Activated T-helper 1 cell treated with anti-CD3 and anti-CD28 coated beads, Interleukin-12 subunit alpha, Interleukin-12 subunit beta, Interleukin-2, Interleukin-4 antibody, amounts not matched to agents 30 ng/mL and 10 ng/mL and 1 ng/mL, durations not matched to agents 14 hours and 24 hours and 36 hours (primary cell): ENCODE measurements at places on chromosomes 11 and 22. TPM values are rescaled to one million over a fixed set of nuclear protein-coding genes. Genes with fewer than 3 reads are reported as not detected.
A peak's percentile ranks its signal among the peaks of the same experiment; 100 is the strongest.

DNA sequence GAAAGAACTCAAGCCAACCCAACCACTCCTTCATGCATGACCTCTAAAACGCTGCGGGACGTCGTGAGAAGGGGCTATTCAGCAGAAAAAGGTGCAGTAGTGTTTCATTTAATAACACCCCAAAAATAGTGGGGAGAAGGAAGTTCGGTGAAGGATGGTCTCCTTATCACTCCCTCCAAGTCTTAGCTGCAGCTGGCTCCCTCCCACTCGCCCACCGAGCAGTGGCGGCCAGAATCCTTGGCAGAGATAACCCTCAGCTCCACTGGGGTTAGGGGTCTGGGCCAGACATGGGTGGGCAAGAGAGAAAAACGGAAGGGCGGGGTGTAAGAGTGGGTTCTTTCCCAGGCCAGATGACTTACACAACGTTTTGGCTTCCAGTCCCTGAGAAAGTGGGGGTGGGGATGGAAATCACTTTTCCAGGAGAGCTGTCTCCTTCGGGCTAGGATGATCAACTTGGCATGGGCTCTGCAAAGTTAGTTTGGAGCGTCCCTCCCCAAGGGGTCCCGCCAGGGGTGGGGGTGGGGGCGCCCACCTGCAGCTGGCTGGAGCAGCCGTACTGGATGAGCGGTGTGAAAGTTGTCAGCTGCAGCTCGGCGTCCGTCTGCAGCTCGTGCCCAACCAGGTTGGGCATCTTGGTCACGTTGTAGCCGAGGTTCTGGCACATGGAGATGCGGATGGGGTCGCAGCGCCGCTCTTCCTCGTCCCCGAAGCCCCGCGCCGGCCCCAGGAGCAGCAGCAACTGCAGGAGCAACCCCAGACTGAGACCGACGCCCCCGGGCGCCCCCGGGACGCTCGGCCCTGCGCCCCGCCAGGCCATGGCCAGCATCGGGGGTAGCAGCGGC lies 705 bp downstream of the FZD4 start:
- DNase-seq, result no peak
- H3K27ac ChIP-seq, result no peak overlapping the region
- peaks cover 8% of the 10 kb centered on the region for H3K4me1 ChIP-seq
- H3K27me3 ChIP-seq, result peaks cover 60% of the 10 kb centered on the region

- H3K4me3 ChIP-seq, result no peak overlapping the region
- no peak for DNase-seq
- peaks cover 9% of the 10 kb centered on the region for H3K27me3 ChIP-seq
- no peaks in the 10 kb centered on the region for H3K36me3 ChIP-seq
- H3K27ac ChIP-seq, result no peak overlapping the region
Measured at GRCh38 chr22:35977136-35977535, 51.5 kb downstream of the RBFOX2 start.

The OR52E8 gene
- total RNA-seq, result not detected in 2 replicates

GRCh38 chr11:60338053-60338452 lies 11.0 kb downstream of the MS4A6E start:
- peaks cover 4% of the 10 kb centered on the region for H3K27me3 ChIP-seq
- H3K4me1 ChIP-seq, result no peaks in the 10 kb centered on the region
- DNase-seq, result no peak
- H3K27ac ChIP-seq, result no peak overlapping the region
- no peak overlapping the region for H3K4me3 ChIP-seq

DNA sequence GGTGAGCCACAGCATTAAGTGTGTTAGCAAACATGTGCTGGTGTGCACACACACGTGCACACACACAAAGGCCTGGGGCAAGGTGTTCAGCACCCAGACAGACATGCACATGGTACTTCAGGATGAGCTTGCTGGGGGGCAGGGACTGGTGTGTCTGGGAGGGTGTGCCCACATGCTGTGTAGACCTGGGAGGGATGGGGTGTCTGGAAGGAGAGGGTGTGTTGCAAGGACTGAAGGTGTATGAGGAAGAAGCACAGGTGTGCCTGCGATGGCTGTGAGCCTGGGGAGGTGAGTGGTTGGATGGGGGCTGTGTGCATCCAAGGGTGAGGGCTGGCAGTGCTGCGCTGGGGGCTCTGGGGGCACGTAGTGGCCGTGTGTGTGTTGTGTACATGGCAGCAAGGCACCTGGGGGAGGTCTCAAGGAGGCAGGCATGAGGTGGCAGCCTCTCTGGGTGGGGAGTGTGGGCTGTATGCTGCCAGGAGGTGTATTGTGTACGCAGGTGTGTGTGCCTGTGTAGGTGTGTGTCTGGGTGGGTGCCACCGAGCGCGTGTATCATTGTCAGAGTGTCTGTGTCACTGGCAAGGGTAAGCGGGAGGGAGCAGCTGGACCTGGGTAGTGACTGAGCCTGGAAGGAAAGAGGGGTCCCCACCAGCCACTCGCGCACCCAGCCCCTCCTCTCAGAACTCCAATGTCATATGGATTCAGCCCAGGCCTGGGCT lies 2.2 kb downstream of the NRXN2 start:
- H3K27me3 ChIP-seq, result peaks cover 59% of the 10 kb centered on the region
- H3K27ac ChIP-seq, result no peak overlapping the region
- no peak overlapping the region for H3K4me3 ChIP-seq
- DNase-seq, result no peak
- no peaks in the 10 kb centered on the region for H3K36me3 ChIP-seq
- H3K4me1 ChIP-seq, result peaks cover 13% of the 10 kb centered on the region

- no peaks in the 10 kb centered on the region for H3K4me1 ChIP-seq
- peak overlapping the region; percentile 81 for H3K4me3 ChIP-seq
- peak overlapping the region; percentile 58 for H3K27ac ChIP-seq
- peak; percentile 39 for DNase-seq
Measured at GRCh38 chr22:29306835-29307595, 565 bp downstream of the GAS2L1 start.

- no peak overlapping the region for H3K4me3 ChIP-seq
- peak overlapping the region; percentile 65 for H3K27ac ChIP-seq
- H3K36me3 ChIP-seq, result peaks cover 3% of the 10 kb centered on the region
Measured at GRCh38 chr11:122976734-122977469, 4.7 kb downstream of the BSX start.

The ANGPTL5 gene
- total RNA-seq, result not detected in 2 replicates

DNA sequence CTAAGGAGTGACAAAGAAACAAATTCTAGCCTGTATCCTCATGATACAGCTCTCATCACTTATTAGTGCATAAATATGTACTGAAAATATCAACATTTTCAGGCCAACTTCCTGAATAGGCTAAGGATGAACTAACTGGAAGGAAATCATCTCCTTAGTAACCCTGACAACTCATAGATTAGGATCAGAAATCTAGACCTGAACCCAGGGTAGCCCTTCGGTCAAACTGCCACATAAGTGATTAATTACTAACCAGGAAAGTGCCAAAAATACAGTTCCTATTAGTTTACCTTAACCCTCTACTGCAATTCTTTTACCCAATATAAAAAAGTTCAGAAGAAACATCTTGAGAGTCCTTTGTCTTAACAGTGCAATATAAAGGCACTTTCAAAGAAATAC lies 40.0 kb downstream of the AMBRA1 start:
- DNase-seq, result no peak
- peaks cover 38% of the 10 kb centered on the region for H3K4me1 ChIP-seq
- H3K27me3 ChIP-seq, result no peaks in the 10 kb centered on the region
- no peak overlapping the region for H3K27ac ChIP-seq
- H3K36me3 ChIP-seq, result peaks cover 10% of the 10 kb centered on the region
- H3K4me3 ChIP-seq, result no peak overlapping the region

The SPDYC gene
- not detected in 2 replicates for total RNA-seq

- DNase-seq, result peak; percentile 16
- no peak overlapping the region for H3K4me3 ChIP-seq
- H3K36me3 ChIP-seq, result no peaks in the 10 kb centered on the region
- no peaks in the 10 kb centered on the region for H3K4me1 ChIP-seq
Measured at GRCh38 chr11:34512840-34513681, 533 bp downstream of the ELF5 start.

DNA sequence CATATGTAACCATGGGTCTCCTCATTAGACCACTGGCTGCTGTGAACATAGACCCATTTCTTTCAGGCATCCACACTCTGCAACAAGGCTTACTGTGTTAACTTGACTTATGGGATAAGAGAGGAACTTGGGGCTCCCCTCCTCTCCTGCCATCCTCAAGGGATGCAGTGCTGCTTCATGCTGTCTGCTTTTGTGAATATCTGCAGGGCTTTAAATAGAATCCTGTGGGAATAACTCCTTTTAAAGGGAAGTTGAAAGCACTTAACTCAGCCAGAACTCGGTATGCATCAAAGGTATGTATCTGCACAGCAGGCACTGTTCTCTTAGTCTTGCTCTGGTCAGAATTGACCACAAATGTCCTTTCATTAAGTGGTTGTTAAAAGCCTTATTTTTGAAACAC lies 222.5 kb upstream of the KIRREL3 start:
- no peaks in the 10 kb centered on the region for H3K4me1 ChIP-seq
- no peaks in the 10 kb centered on the region for H3K27me3 ChIP-seq
- no peaks in the 10 kb centered on the region for H3K36me3 ChIP-seq

GRCh38 chr11:117734601-117735024 lies 62.4 kb downstream of the DSCAML1 start:
- DNase-seq, result no peak
- H3K27me3 ChIP-seq, result peaks cover 17% of the 10 kb centered on the region
- H3K36me3 ChIP-seq, result no peaks in the 10 kb centered on the region
- H3K4me3 ChIP-seq, result no peak overlapping the region
- no peaks in the 10 kb centered on the region for H3K4me1 ChIP-seq

The OR2D2 gene
- 0.34 and 0.56 TPM in 2 replicates for total RNA-seq

GRCh38 chr11:95576146-95576845 lies 213.3 kb downstream of the FAM76B start:
- no peak for DNase-seq
- no peak overlapping the region for H3K27ac ChIP-seq
- H3K36me3 ChIP-seq, result peaks cover 3% of the 10 kb centered on the region

The FOLR3 gene
- not detected in 2 replicates for total RNA-seq

DNA sequence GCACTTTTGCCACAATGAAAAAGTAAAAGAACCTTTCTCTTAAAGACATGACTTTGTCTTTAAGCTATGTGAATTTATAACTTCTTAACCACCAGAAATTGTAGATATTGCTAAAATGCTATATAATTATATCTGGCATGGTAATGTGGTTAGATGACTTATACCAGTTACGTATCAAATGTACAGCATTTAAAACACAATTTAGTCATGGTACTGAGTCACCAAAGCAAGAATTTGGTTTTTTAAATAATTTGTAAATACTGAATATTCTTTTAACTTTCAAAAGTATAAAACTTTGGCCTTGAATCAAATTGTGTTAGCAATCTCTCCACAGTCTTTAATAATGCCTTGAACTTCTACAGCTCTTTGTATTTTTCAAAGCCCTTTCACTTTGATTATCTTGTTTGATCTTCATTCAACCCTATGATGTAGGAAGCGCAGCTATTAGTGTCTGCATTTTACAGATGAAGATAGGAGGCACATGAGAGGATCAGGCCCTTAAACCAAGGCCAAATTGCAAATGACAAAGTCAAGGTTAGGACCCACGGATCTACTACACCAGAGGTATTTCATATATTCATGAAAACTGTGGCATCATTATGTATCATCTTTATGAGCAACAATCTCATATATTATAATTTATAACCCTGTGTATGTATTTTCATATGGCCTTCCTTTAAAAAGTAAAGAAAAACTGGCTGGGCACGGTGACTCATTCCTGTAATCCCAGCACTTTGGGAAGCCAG lies 4.4 kb upstream of the SYTL2 start:
- H3K27me3 ChIP-seq, result peaks cover 2% of the 10 kb centered on the region
- H3K4me1 ChIP-seq, result peaks cover 21% of the 10 kb centered on the region
- DNase-seq, result no peak
- H3K27ac ChIP-seq, result no peak overlapping the region

- H3K36me3 ChIP-seq, result peaks cover 53% of the 10 kb centered on the region
- no peak overlapping the region for H3K4me3 ChIP-seq
- H3K27ac ChIP-seq, result peak overlapping the region; percentile 36
- H3K4me1 ChIP-seq, result peaks cover 29% of the 10 kb centered on the region
- DNase-seq, result no peak
Measured at GRCh38 chr11:61800331-61801281, 7.9 kb downstream of the FEN1 start.

- H3K4me1 ChIP-seq, result peaks cover 16% of the 10 kb centered on the region
- no peak overlapping the region for H3K4me3 ChIP-seq
- no peak overlapping the region for H3K27ac ChIP-seq
- H3K36me3 ChIP-seq, result peaks cover 33% of the 10 kb centered on the region
Measured at GRCh38 chr22:37884420-37884819, 21.7 kb upstream of the MICALL1 start.

GRCh38 chr11:81174646-81175330 lies 1558.9 kb downstream of the FAM181B start:
- no peak overlapping the region for H3K27ac ChIP-seq
- H3K4me1 ChIP-seq, result no peaks in the 10 kb centered on the region
- no peak for DNase-seq
- H3K27me3 ChIP-seq, result no peaks in the 10 kb centered on the region

DNA sequence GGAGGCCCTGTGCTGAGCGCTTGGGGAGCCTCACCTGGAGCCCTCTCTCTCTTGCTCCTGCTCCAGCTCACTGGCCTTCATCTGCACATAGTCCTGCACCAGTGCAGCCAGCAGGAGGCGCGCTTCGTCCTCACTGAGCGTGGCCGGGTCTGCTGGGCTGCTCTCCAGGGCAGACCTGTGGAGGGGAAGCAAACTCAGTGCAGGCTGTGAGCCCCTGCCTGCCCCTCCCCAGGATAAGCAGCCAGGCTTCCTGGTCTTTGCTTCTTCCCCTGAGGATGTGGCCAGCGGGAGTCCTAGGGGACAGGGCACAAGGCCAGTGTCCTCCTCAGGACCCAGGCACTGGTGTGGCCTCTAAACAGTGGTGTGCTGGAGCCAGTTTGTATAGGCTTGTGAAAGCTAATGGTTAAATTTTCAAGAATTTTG lies 2.2 kb downstream of the CALCA start:
- no peak overlapping the region for H3K4me3 ChIP-seq
- peaks cover 53% of the 10 kb centered on the region for H3K27me3 ChIP-seq
- DNase-seq, result peak; percentile 35
- H3K27ac ChIP-seq, result no peak overlapping the region
- peaks cover 28% of the 10 kb centered on the region for H3K4me1 ChIP-seq
- H3K36me3 ChIP-seq, result peaks cover 2% of the 10 kb centered on the region

DNA sequence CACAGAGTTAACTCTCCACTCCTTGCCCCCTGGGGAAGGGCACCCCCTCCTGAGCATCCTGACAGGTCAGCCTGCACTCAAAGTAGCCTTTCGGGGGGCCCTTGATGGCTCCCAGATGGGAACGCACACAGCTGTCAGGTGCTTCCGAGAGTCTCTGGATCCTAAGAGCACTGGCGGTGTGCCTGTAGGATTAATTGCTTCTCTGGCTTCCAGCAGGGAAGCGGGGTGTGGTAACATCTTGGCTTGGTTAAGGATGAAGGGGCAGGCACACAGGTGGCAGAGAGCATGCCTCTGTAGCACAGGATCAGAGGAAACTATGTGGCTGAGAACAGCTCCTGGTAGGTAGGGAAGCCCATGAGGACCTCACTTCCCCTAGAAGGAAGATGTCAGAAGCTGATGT lies 199.8 kb downstream of the MIAT start:
- H3K27me3 ChIP-seq, result no peaks in the 10 kb centered on the region
- no peak overlapping the region for H3K27ac ChIP-seq
- H3K4me1 ChIP-seq, result no peaks in the 10 kb centered on the region

DNA sequence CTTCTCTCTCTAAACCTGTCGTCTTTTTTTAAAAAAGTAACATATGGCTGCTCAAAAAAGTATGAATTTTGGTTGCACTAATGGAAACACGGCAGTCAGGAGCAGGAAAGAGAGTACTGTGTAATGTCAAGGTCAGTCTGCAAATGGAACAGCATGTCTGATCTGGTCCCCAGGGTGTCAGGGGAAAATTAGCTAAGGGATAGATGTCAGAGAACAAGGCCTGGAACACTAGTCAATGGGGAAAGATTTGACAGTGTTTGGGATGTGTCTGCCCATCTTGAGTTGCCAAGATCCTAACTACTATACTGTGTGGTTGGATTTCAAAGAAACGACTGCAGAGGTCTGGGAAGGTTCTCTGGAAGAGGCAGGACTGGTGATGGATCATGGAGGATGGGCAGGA lies 65.7 kb upstream of the PHOX2A start:
- H3K4me1 ChIP-seq, result no peaks in the 10 kb centered on the region
- no peak for DNase-seq
- peaks cover 8% of the 10 kb centered on the region for H3K36me3 ChIP-seq
- no peaks in the 10 kb centered on the region for H3K27me3 ChIP-seq
- H3K4me3 ChIP-seq, result no peak overlapping the region

The RPUSD4 gene
- 49.2 and 49.8 TPM in 2 replicates for total RNA-seq

The OR10A2 gene
- not detected in 2 replicates for total RNA-seq
